ENCODE measurements at places on chromosomes 11 and 22.

GRCh38 chr22:46360891-46361290 lies 25.4 kb downstream of the TRMU start:
- no peak for DNase-seq

- DNase-seq = no peak
Measured at GRCh38 chr11:69674267-69674885, 777 bp downstream of the LTO1 start.

GRCh38 chr22:34760276-34761008 lies 305.5 kb upstream of the ISX start:
- DNase-seq = no peak

DNA sequence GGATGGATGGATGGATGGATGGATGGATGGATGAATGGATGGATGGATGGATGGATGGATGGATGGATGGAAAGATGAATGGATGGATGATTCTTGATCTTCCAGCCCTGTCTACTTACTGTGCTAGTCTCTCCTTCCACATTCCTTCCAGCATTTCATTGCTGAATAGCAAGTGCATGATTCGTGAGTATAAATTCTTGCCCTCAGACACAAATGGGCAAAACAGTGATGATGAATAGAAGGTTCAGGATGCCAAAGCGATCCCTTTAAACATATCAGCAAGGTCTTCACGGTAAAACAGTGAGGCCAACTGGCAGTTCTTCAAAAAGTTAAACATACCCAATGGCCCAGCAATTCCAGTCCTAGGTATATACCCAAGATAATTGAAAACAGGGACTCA lies 400.2 kb downstream of the MN1 start:
- DNase-seq = no peak

- no peak for DNase-seq
Measured at GRCh38 chr11:36347384-36347906, 51.4 kb downstream of the PRR5L start.

DNA sequence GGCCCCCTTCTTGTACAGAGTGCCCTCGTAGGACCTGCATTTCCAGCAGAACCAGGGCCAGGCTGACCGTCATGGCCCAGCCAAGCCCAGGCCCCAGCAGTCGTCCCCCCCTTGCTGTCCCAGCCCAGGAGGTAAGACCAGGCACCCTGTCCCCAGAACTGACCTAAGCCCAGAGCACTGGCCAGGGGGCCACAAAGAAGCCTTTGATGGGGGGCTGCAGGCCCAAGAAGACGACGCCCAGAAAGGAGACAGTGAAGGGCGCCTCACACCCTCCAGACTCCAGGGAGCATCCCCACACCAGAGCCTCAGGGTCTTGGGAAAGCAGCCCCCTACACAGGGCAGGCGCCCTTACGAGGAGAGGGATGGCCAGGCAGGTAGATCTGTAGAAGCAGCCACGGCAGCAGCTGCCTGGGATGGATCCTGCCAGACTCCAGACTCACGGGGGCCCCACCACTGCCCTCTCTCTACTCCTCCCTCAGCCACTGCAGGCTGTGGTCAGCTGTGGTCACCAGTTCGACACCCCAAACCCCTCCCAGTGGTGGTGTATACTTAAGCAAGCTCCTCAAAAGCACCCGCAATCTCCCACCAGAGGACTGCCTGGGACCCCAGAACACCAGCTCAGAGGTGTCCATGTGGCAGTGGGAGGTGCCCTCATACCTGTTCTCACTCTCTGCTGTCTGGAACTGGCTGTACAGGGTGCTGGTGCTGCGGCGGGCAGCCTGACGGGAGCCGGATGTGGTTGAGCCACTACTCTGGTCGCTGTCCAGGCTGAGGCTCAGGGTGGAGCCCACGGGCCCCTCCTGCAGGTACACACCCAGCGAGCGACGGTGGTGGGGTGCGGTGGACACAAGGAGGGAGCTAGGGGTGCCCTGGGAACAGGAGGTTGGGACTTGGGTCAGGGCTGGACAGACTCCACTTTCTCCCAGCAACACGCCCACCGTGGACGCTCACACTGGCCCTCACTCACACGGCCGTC lies 27.0 kb downstream of the SBF1 start:
- DNase-seq = no peak

GRCh38 chr11:1460396-1460985 lies 26.1 kb downstream of the MOB2 start:
- DNase-seq = no peak

- DNase-seq = no peak
Measured at GRCh38 chr22:43449205-43449830, 37.5 kb downstream of the MPPED1 start.

DNA sequence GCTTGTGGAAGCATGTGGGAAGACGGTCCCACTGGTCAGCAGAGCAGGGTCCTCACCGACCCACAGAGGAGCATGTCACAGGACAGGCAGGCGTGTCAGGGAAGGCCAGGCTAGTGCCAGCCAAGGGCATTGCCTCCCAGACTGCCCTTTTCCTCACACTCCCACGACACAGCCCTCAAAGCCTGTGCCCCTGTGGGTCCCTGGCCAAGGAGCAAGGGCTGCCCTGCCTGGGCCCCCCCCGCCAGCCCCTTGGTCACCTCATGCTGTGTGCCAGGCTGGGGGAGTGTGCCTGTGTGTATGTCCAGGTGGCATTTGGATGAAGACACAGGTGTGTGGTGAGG lies 74.7 kb downstream of the MED15 start:
- DNase-seq = no peak

DNA sequence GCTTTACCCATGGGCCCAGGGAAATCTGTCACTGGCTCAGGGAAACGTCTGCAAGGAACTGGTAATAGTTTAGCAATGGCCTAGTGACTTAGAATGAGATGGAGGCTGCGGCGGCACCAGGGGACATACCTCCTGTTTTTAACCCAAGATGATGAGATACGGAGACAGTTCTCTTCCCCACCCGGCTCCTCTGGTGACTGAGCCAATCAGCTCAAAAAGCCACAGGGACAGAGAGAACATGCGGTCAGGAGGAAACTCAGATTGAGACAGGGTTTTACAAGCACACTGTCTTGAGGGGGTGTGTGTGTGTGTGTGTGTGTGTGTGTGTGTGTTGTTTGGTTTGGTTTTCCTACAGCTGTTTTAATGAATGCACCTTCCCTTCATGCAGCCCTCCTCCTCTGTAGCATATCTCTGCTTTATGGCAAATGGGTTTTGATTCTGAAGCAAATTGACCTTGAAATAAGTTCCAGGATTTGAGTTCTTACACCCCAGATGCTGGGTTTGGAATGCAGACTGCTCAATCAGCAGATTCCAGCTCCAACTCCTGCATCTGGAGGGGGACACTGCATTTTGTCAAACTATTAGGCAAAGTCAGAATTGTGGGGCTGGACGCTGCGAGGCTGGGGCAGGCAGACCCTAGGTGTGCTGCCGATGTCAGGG lies 246.2 kb downstream of the NTM start:
- DNase-seq = no peak

DNA sequence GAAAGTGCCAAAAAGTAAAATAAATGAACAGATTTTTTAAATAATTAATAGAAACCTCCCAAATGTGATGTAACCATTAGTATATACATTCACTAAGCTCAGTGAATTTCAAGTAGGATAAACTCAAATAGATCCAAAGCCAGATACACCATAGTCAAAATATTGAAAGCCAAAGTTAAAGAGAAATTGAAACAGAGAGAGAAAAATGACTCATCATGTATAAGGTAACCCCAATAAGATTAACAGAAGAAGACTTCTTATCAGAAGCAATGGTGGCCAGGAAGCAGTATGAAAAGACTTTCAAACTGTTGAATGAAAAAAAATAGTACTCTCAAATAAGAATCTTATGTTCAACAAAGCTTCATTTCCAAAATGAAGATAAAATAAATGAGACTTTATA lies 70.5 kb downstream of the LUZP2 start:
- DNase-seq = no peak

DNA sequence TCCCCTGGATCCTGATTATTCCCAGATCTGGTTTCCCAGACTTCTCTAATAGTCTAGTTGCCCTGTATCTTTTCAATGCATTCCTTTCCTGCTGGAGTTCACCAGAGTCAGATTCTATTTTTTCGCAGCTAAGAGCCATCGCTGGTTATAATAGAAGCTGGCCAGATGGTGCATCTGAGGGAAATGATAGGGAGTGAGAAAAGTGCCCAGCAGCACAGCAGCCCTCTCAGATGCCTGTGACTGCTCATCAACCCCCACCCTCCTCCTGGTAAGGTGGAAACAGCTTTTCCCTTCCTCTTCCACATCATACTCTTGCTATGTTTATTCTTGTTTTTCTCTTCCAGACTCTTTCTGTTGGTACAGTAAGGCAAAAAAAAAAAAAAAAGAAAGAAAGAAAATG lies 12.8 kb downstream of the OR8A1 start:
- DNase-seq = no peak

DNA sequence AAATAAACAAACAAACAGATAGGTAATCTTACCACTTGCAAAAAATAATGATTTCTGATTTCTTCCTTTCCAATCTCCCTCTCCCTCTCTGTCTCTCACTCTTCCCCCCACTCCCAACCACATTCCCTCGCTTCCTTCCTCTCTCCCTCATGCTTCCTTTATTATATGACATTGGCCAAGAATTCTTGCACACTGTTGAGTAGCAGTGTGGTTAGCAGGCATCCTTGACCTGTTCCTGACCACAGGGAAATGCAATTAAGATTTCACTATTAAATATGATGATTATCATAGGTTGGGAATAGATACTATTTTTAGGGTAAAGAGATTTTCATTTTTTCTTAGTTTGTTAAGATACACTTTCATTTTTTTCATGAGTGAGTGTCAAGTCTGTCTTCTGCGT lies 14.7 kb upstream of the PLAAT4 start:
- DNase-seq = no peak

Measured in stimulated activated CD4-positive, alpha-beta T cell treated with anti-CD3 and anti-CD28 coated beads, Interleukin-1b, Interleukin-23, amount 100 ng/mL, for 4 hours (primary cell).